A549 treated with Hydrocortisone at 1 μM for 4 hours (cell line): ENCODE measurements at places on chromosomes 6 and 20. TPM values are rescaled to one million over a fixed set of nuclear protein-coding genes. Genes with fewer than 3 reads are reported as not detected.

Gene THBS2
- 0.03 to 0.22 TPM (median 0.04 TPM) in 4 of 5 replicates, not detected in the other for total RNA-seq

Gene ABHD16B
- 0.08 to 0.13 TPM in 2 of 5 replicates, not detected in the others for total RNA-seq

Gene LTA
- total RNA-seq = 0.07 to 0.31 TPM (median 0.13 TPM) in 3 of 5 replicates, not detected in the others

Gene SCP2D1
- not detected in 5 replicates for total RNA-seq

Gene OPRL1
- total RNA-seq = 1.0 to 1.7 TPM (median 1.2 TPM) in 5 replicates

Gene CLDN20
- total RNA-seq = not detected in 5 replicates

Gene TINAG
- total RNA-seq = not detected in 5 replicates
